NCI-H345 (cell line): ENCODE measurements at places on chromosomes 5 and 9.
A peak's percentile ranks its signal among the peaks of the same experiment; 100 is the strongest.

GRCh38 chr9:113568571-113569321 is 105.2 kb downstream of the RGS3 start:
- peak; percentile 64 for DNase-seq

GRCh38 chr9:89929673-89930480 is 325.1 kb downstream of the GADD45G start:
- peak; percentile 57 for DNase-seq

DNA sequence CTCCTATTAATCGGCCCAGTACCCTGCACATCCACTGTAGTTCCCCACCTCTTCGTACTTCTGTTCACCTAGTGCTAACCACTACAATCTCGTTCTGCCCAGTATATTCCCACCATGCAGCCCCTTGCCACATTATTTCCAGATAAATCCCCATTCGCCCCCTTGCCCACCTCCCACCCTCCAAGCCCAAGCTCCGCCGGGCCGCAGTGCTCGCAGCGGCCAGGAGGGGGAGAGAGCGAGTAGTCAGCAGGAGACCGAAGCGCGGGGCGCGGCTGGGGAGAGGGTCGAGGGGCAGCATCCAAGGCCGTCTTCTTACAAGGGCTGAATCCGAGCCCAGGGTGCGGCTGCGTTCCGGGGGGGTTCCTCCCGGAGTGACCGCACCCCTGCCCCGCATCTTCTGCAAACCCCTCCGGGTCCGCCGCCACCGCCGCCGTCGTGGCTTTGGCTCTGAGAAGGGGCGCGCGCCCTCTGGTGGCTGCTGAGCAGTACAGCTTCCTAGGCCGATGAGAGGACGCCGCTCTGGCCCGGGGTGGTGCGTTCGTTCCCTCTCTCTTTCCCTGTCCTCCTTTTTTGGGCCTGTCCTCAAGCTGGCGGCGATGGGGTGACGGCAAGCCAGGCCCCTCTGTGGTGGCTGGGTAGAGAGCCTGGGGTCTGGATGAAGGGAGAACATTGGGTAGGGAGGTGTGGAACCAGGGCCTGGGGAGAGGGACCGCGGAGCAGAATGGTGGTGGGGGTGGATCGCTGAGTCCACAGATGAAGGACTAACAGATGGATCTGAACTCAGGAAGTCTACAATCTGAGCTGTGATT is 30.0 kb upstream of the PSD2 start:
- peak; percentile 87 for DNase-seq

DNA sequence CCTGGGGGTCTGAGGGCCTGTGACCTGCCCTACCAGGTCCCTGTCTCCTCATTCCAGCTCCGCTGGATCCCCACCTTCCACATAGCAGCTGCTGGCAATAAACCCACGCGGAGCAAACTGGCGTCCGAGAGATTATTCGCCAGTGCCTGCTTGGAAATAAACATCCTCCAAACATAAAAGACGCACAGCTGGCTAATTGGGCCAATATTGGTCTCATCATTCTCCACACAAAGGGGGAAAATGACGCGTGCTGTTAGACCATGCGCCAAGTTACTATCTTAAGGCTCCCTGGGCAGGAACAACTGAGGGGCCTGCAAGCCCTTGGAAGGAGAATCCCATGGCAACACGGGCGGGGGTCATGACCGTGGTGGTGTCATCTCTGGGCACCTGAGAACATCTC is 73.3 kb upstream of the SARDH start:
- DNase-seq, result no peak

DNA sequence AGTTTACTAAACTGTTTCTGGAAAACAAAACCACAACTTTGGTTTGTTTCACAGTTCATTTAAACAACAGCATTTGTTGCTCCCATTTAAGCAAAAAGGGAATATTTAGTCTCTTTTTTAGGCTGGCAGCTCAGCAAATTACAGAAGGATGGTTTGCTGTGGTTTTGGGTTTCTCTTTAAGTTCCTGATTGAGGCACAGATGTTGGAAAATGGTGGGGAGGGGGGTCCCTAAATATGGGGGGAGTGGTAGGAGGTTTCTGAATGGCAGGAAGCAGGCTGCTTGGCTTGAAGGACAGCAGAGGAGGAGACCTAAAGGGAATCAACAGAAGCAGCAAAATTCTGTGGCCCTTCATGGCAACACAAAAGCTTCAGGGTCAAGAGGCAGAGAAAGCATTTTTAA is 263.4 kb downstream of the ZSWIM6 start:
- no peak for DNase-seq

GRCh38 chr5:173242675-173243121 is 7.7 kb upstream of the NKX2-5 start:
- no peak for DNase-seq

DNA sequence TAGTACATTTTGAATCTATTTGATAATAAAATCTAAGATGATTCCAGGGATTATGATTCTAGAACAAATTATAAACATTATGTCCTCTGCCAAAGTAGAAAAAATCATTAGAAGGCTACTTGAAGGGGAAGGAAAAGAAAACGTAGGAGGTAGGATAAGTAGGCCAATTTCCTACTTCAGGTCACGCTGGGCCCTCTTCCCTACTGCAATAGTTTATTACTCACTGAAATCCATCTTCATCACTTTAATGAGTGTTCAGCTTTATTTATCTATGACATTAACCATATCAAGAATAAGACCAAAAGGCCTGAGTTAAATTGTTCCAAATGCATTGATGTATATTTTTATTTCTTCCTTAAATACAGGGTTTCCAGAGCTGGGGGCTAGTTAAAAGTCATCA is 21.6 kb downstream of the SLC28A3 start:
- DNase-seq, result no peak

DNA sequence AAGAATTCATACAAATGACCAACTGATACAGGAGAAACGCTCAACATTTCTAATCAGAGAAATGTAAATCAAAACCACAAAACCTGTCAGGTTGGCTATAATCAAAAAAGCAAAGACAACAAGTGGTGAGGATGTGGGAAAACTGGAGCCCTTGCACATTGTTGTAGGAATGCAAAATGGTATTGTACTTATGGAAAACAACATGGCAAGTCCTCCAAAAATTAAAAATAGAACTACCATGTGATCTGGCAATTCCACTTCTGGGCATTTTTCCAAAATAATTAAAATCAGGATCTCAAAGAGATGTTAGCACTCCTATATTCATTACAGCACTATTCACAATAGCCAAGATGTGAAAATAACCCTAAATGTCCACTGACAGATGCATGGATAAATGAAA is 76.1 kb downstream of the FNIP1 start:
- DNase-seq, result peak; percentile 45

- DNase-seq, result no peak
These were observed 595.4 kb downstream of the IRX1 start for GRCh38 chr5:4191041-4191440.

DNA sequence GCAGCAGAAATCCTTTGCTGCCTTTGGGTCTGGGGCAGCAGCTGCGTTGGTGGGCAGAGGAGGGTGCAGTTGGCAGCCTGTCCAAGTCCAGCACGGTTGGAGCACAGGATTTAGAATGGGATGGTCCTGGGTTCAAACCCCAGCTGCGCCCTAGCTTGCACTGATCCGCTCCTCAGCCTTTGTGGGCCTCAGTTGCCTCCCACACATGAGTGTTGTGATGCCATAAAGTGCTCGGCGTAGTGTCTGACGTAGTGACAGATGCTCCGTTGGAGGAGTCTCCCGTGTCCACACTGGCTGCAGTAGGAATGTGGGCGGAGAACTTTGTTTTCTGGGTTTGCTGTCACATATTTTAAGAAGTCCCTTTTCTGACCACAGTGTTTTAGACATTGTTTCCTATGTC is 36.0 kb downstream of the SLC46A2 start:
- no peak for DNase-seq

GRCh38 chr9:126635661-126636439 is 22.1 kb downstream of the LMX1B start:
- DNase-seq, result no peak

- no peak for DNase-seq
These were observed 76.3 kb downstream of the FOCAD start for GRCh38 chr9:20760246-20760891.

DNA sequence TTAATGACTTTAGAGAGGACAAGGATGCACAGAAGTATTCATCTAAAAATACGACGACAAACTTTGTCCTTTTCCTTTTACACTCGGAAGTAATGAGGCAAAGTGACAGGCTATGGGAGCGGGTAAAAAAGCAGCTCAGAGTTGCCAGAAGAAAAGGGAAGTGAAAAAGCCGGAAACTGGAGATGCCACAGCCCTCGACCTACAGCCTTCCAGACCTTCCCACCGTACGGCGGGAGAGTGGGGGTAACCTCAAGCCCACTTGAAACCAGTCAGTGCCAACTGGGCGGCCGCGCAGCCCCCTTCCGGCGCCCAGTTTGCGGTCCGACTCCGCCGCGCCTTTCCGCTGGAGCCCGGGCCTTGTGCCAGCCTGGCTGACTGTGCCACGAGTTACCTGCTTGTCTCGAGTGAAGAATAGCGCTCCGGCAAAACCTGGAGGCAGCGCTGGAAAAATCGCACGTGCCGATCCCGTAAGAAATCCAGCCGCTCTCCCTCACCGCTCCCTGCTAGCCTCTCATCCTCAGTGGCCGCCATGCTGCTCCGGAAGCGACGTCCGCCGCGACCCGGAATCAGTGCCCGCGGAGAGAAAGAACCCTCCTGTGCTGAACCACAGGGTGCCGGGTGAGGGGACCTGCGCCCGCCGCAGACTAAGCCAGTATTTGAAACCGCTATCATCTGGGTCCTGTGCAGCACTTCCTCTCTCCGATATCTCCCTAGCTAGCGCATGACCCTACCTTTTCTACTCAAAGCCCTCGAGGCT is at the start of gene PGGT1B:
TSS of gene PGGT1B (minus strand) at position 557 of the 757 bp plus-strand sequence. CDS start at position 531, 26 bp downstream.
- peak; percentile 80 for DNase-seq

DNA sequence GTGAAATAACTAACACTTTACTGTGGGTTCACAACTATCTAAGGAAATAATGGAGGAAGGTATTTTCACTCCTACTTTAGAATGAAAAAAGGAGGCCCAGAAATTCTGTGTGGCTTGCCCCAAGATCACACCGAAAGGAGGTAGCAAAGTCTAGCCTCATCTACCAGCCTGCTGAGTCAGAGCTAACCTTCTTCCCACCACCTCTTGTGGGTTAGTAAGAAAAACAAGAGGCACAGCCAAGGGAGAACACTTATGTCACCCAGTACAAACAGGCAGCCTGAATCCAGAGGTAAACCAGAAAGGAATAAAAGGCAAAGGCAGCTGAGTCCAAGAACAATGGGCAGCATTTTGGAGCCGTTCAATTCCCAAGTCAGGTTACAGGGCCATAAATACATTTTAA is 91.9 kb upstream of the RASEF start:
- no peak for DNase-seq
